ENCODE measurements at places on chromosomes 11 and 22.

GRCh38 chr11:128872594-128872993 is 5.5 kb upstream of the KCNJ1 start:
- no peak for DNase-seq

GRCh38 chr22:29480512-29481264 is 670 bp downstream of the NEFH start:
- no peak for DNase-seq

GRCh38 chr22:41909310-41910049 is 5.4 kb downstream of the SHISA8 start:
- DNase-seq, result no peak

- DNase-seq, result no peak
These were observed 183.9 kb downstream of the CTTN start for GRCh38 chr11:70581991-70582885.

DNA sequence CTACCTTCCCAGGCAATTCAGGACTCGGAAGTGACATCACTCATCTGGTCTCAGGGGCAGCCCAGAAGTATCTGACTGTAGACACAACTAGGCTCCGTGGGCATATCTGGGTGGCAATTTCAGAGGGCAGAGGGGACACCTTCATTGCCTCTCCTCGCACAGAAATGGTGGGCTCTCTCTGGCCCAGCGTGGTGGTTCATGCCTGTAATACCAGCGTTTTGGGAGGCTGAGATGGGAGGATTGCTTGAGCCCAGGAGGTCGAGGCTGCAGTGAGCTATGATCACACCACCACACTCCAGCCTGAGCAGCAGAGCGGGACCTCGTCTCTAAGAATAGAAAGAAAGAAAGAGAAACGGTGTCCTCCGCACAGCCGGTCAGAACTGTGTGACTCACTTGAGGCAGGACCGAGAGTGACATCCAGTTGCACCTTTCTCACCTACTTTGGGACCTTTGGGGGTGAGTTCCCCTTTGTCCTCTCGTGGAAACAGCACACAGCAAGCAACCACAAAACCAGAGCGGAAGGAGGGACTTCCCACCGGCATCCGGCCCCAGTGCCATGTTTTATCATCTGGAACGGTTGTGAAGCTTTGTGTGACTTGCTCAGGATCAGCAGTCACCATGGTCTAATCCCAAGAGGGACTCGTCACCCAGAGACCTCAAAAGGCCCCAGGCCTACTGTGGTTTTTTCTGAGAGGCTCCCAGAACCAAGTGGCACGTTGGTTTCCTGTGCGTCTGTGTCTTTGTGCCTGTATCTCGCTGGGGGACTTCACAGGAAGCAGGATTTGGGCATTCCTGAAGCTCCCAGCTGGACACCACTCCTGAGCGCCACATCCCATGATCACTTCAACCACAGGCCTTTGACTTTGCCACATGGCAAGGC is 38.4 kb upstream of the EMID1 start:
- DNase-seq, result no peak

- DNase-seq, result no peak
These were observed 614 bp downstream of the ANO3 start for GRCh38 chr11:26332572-26332915.

GRCh38 chr11:56885177-56885576 is 103.5 kb upstream of the OR5AK2 start:
- no peak for DNase-seq

- no peak for DNase-seq
These were observed 29.5 kb downstream of the DNHD1 start for GRCh38 chr11:6526411-6527135.

GRCh38 chr11:14809466-14809865 is 82.6 kb downstream of the CYP2R1 start:
- no peak for DNase-seq

DNA sequence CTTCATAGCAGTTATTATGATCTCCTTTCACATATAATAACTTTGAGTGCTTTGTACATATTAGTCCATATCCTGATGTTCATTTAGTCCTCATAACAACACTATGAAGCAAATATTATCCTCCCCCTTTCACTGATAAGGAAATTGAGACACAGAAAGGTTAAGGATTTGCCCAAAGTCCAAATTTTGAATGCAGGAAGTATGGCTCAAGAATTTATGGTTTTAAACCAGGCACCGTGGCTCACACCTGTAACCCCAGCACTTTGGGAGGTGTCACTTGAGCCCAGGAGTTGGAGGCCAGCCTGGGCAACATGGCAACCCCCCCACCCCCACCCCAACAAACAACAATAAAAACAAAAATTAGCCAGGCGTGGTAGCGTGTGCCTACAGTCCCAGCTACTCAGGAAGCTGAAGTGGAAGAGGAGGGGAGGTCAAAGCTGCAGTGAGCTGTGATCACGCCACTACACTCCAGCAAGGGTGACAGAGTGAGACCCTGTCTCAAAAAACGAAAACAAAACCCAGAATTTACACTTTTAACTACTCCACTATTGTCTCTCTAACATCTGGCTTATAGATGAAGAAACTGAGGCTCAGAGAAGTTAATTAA is 8.6 kb downstream of the CCDC34 start:
- no peak for DNase-seq

DNA sequence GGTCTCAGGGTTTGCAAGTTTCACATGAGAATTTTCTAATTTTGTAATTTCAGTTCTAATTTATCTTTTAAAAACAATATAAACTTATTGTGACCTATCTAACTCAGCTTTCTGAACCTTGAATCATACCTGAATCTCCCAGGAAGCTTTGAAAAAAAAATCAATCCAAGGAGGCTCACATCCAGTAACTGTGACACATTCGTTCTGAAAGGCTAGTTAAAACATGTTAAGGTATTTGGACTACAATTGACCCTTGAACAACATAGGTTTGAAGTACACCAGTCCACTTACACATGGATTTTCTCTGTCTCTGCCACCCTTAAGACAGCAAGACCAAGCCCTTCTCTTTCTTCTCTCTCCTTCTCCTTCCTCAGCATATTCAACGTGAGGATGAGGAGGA is 40.0 kb downstream of the DDI1 start:
- DNase-seq, result no peak

Data from NCI-H446 (cell line).